Upper lobe of right lung (tissue), 1 donor: ENCODE measurements at places on chromosomes 4 and X. TPM values are rescaled to one million over a fixed set of nuclear protein-coding genes. Genes with fewer than 3 reads are reported as not detected.

KIT gene
- 33.3 TPM for total RNA-seq

DNASE1L1 gene
- total RNA-seq = 37.1 TPM

DNA sequence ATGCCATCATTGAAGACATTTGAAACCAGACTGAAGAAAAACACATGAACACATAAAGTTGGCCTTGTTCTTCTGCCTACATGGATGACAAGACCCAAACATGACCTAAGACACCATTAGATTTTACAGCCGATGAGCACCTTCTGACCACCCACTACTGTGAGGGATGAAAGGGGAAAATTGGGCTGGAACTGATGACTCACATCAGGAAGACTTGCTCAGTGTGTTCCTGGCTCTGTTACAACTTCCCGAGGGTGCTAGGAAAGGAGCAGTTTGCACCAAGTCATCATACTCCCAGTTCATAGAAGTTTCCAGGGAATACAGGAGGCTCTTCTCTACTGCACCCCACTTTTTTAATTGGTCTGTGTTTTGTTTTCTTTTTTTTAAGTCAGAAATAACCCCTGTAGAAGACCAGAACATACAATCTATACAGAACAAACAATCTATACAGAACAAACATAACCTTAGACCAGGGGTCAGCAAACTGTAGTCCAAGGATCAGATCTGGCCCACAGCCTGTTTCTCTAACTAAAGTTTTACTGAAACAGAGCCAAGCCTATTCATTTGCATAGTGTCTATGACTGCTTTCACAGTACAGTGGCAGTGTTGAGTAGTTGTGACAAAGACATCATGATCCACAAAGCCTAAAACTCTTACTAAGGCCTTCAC, 25.3 kb downstream of the BTC start:
- no peak overlapping the region for H3K4me3 ChIP-seq
- H3K27me3 ChIP-seq = no peaks in the 10 kb centered on the region
- no peaks in the 10 kb centered on the region for H3K36me3 ChIP-seq

DNA sequence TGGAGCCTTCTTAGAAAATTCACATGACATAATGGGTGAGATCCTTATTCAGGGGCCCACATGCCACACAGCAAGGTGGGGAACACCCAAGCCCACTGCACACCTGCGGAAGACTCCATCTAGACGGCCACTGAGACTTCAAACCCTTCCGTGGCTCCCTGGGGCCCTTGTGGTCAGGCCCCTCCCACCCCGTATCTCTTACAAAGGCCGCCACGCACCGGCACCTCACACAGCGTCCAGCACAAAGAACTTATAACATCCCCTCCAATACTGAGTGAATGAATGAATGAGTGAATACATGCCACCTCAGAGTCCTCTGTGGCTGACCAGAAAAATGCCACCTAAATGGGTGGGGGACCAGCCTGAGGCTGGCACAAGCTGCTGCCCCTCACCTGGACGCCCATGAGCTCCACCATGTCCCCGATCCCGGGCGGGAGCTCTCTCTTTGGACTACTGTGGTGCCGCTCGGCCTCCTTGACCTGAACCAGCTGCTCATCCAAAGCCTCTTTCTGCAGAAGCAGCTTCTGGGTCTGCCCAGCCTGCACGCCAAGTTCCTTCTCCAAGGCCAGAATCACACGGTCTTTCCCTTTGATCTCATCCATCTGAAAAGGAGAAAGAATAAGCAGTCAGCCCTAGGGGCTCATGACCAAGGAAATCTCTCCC, 66.9 kb upstream of the C4orf50 start:
- DNase-seq = no peak
- H3K36me3 ChIP-seq = no peaks in the 10 kb centered on the region
- H3K27ac ChIP-seq = no peak overlapping the region

DNA sequence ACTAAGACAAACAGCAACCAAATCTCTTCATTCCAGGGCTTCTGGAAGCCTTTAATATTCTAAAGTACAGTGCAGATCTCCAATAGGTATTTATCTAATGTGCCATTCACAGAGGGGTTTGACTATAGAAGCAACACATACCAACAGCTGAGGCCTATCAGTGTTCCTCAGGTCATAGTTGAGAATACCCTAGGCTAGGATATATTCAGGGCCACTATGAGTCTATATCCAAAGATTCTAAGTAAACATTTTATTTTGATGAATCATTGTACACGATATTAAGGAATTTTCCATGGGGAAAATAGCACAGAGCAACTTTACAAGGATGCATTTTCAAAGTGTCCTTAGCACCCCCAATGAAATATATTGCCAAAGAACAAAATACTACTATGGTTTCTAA, 9.7 kb downstream of the SMIM10 start:
- H3K4me1 ChIP-seq = no peaks in the 10 kb centered on the region
- H3K4me3 ChIP-seq = no peak overlapping the region
- no peaks in the 10 kb centered on the region for H3K36me3 ChIP-seq
- H3K27ac ChIP-seq = no peak overlapping the region
- H3K27me3 ChIP-seq = no peaks in the 10 kb centered on the region

DNA sequence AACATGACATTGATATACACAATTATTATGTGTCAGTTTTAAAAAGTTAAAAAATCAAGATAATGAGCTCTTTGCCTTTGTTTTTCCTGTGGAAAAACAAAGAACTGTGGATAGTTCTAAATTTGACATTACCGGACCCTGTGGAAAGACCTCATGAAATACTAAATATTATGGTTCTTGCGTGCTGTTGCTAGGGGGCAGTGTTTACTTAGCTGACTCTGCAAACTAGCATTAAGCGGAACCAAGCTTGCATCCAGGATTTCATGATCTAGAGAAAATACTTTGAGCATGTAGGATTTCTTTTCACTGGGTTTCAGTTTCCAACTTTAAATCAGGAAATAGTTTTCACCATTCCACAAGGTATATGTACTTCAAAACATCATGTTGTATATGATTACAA, 33.6 kb downstream of the CLCN4 start:
- no peak overlapping the region for H3K4me3 ChIP-seq
- H3K27me3 ChIP-seq = no peaks in the 10 kb centered on the region
- no peak overlapping the region for H3K27ac ChIP-seq
- no peaks in the 10 kb centered on the region for H3K36me3 ChIP-seq

DNA sequence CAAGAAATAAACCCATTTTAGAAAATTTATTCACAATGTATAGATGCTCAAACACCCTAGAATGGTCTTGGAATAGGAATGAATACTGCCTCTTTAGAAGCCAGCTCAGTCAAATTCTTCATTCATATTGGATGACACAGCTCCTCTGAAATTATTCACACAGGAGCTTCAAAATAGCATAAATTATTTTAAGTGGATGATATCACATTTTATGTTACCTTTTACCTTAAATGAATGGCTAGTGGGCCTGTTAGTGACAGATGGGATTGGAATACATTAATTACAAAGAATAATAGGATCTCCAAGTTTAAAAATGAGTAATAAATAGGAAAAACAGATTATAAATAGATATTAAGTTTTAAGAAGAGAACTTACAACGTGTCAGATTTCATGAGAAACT, 184.4 kb downstream of the GABRB1 start:
- no peaks in the 10 kb centered on the region for H3K36me3 ChIP-seq
- no peak overlapping the region for H3K4me3 ChIP-seq
- DNase-seq = no peak
- no peaks in the 10 kb centered on the region for H3K4me1 ChIP-seq
- no peak overlapping the region for H3K27ac ChIP-seq
- no peaks in the 10 kb centered on the region for H3K27me3 ChIP-seq

CFAP47 gene
- total RNA-seq = not detected

GRCh38 chrX:34884817-34885216, 57.8 kb upstream of the FAM47B start:
- no peaks in the 10 kb centered on the region for H3K4me1 ChIP-seq
- no peak for DNase-seq
- no peaks in the 10 kb centered on the region for H3K27me3 ChIP-seq
- no peak overlapping the region for H3K4me3 ChIP-seq
- no peaks in the 10 kb centered on the region for H3K36me3 ChIP-seq

GRCh38 chr4:105944540-105944939, 49.3 kb downstream of the NPNT start:
- no peak for DNase-seq
- no peak overlapping the region for H3K27ac ChIP-seq
- H3K4me3 ChIP-seq = no peak overlapping the region
- H3K4me1 ChIP-seq = no peaks in the 10 kb centered on the region
